ENCODE measurements at places on chromosomes 6 and 20.

- no peak for DNase-seq
These were observed 6.8 kb downstream of the ADISSP start for GRCh38 chr20:3760655-3761348.

GRCh38 chr6:130944486-130944885 lies 117.3 kb downstream of the SMLR1 start:
- DNase-seq, result no peak

DNA sequence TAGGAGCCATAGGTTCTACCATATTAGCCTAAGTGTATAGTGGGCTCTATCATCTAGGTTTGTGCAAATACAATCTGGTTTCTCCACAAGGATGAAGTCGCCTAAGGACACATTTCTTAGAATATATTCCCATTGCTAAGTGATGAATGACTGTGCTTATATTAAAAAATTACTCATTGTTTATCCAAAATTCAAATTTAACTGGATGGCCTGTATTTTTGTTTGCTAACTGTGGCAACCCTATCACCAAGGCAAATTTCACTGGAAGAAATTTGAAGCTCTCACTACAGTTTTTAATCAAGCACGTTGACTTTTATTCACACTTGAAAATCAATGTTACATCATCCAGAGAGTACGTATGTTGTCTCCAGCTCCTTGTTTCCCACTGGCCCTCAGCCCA lies 13.9 kb downstream of the GCM2 start:
- DNase-seq, result no peak

GRCh38 chr6:45665859-45666258 lies 288.1 kb upstream of the SUPT3H start:
- DNase-seq, result no peak

DNA sequence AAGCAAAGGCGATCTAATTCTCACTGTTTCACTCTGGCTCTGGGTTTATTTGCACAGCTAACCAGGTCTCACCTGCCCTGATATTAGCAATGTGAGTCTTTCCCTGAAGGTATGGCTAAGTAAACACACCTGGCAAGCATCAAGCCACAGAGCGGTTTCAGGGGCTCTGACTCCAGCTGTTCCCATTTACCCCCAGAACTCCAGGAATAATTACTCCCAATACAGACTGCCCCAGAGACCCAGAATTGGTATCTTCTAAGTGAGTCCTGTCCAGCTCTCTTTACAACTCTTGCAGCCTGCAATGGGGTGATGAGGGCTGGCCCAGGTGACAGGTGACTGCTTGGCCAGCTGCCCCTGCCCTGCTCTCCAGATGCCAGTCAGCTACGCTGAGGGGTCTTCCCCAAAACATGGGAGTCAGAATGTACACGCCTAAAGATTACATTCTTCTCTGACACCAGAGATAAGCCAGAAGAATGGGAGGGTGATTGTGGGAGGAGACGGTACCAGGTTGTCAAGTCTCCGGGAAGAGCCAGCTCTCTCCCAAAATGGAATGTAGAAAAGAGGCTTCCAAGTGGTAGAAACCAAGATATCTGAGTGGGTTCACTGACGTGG lies 4.9 kb upstream of the LRRN4 start:
- DNase-seq, result no peak

DNA sequence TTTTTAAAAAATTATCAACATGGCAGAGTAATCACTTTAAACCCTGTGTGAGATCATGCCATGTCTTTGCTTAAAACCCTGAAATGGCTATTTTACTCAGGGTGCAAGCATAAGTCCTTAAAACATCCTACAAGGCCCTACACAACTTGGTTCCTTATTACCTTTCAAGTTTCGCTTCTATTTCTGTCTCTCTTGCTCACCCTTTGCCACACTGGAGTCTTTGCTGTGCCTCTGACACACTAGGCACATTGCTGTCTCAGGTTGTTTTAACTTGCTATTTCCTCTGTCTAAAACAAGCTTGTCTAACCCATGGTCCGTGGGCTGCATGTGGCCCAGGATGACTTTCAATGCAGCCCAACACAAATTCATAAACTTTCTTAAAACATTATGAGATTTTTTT lies 55.6 kb downstream of the KIAA0408 start:
- no peak for DNase-seq

- no peak for DNase-seq
These were observed 37.9 kb upstream of the HDDC2 start for GRCh38 chr6:125339653-125340052.

DNA sequence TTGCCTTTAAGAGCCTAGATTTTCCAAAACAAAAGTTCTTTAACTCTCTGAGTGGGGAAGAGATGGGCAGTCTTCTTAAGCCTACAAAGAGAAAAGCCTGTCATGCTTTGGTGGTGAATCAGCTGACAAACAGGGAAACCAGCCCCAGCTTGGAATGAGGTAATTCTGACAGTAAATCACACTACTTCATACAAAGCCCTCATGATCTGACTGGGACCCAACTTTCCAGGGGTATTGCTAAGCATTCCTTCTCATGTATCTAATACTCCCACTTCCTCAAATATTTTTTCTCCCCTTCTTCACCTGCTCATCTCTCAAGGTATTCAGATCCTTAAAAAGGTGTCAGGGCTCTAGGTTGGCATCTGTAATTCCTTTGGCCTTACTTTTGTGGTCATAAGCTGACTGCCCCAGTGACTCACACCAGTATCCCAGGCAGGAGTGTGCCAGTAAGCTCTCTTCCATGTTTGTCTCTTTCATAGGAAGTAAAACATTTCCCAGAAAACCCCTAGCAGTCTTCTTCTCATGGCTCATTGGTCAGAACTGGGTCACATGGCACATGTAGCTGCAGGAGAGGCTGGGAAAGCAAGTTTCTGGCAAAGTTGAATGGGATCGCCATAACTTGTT lies 15.0 kb upstream of the TBC1D22B start:
- no peak for DNase-seq

DNA sequence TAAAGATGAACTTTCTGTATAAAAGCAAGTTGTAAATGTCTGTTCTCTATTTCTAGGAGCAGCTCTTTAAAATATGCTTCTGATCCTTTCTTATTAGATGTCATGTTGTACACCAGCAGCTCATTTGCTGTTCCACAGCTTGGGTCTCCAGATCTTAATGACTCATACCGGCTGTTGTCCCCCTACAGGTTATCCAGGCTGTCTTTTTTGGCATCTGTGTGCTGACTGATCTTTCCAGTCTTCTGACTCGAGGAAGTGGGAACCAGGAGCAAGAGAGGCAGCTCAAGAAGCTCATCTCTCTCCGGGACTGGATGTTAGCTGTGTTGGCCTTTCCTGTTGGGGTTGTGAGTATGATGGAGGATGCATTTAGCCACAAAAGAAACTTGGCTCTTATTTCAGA lies 76.0 kb downstream of the AIG1 start:
- DNase-seq, result no peak

GRCh38 chr6:32843331-32843978 lies 392 bp downstream of the PSMB8 start:
- no peak for DNase-seq

- DNase-seq, result no peak
These were observed 45.8 kb upstream of the PIM1 start for GRCh38 chr6:37123957-37124729.

GRCh38 chr6:127554435-127555006 lies 22.5 kb upstream of the C6orf58 start:
- no peak for DNase-seq

DNA sequence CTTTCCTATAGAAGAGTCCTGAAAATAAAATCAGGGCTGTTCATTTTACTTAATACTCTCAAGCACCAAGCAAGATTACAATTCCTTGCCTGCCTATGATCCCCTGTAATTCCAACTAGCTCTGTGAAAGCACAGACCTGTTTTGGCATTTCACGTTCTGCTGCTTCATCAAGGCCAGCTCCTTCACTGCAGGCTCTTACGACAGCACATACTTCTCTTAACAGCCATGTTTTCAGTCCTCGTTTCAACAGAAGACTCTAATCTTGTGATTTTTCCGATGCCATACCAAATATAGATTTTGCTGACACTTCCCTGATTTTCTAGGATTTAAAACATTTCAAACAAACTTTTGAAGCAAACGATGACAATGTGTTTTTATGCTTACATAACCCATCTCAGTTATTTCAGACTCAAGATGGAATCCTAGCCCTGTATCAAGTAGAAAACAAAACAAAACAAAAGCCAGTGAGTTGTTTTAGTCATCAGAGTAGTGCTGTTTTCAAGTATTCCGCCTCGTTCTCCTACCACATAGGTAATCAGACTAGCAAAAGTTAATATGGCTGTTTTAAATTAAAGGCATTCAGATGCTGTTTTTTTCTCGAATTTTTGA lies 616.5 kb upstream of the CITED2 start:
- DNase-seq, result no peak

DNA sequence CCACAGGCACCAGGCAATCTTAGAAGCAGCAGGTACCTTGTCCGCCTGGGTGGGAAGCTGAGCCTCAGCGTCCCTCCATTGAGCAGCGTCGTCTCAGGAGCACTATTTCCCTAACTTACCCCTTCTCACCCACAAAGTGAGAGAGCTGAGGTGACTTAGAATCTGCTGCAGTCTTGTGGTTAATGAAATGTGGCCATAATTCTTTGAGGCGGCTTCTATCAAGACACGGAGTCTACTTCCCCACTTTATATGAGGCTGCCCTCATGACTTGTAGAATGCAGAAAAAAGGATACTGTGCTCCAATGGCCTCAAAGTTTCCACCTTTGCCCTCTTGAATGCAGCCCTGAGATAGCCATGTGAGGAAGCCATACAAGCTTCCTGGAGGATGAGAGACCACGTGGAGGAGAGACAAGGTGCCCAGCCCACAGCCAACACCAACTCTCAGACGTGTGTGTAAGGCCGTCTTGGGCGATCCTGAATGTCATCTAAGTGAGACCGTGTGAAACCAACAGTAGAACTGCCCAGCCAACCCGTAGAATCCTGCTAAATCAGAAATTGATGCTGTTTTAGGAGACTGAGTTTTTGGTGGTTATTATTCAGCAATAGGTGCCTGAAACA lies 9.1 kb upstream of the TAGAP start:
- DNase-seq, result no peak

GRCh38 chr20:6765469-6766058 lies 1.9 kb upstream of the BMP2 start:
- no peak for DNase-seq

DNA sequence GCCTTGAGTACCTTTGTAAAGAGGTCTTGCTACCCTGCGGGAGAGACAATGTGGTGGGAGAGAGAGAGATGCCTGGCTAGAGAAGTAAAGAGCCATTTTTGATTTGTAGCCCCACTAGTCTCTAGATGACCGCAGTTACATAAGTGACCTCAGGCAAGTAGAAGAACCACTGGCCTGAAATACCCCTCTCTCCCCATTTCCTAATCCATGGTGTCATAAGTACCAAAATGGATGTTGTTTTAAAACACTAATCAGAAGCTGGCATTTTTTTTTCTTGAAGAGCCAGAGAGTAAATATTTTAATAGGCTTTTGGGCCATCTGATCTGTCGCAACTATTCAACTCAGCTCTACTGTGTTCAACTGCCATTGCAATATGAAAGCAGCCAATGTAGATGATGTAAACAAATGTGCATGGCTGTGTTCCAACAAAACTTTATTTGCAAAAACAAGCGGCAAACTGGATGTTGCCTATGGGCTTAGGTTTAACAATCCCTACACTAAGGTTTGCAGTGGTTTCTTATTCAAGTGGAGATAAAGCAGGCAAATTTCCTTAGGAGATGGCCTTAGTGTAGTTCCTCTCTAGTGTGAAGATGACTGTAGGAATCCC lies 36.5 kb downstream of the RARS2 start:
- DNase-seq, result no peak

GRCh38 chr6:67775333-67775732 lies 859.7 kb upstream of the ADGRB3 start:
- DNase-seq, result no peak

DNA sequence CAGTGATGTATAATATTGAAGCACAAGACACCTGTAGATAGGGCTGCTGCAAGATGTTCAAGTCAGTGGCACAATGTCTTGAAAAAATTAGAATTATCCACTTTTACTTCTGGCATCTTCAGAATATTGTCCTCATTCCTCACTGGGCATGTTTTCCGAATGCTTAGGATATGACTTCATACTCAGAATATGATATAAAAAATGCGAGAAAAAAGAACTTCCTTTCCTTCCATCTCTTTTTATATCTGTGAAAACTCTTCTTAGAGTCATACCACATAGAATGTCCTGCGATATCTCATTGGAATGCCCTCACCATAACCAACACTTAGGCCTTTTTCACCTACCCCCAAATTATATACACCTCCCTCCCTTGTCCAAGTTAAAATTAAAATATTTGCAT lies 4.6 kb downstream of the MAS1L start:
- no peak for DNase-seq

- DNase-seq, result no peak
These were observed 63.1 kb upstream of the IFNGR1 start for GRCh38 chr6:137282254-137282653.

DNA sequence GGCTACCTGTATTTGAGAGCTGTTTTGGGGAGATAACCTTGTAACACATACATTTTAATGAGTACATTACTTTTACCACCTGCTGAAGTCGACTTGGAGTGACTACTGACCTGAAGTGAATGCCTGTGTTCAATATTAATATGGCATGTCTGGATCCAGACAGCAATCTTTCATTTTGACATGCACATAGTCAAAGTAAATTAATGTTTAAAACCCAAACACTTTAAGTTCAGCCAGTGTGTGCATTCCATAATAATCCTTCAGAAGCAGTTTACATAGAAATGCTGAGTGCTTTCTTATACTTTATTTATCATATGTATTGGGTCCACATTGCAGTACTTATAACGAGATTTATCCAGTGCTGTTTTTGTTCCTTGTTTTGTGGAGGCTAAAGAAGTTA lies 38.0 kb downstream of the CDKAL1 start:
- DNase-seq, result no peak

DNA sequence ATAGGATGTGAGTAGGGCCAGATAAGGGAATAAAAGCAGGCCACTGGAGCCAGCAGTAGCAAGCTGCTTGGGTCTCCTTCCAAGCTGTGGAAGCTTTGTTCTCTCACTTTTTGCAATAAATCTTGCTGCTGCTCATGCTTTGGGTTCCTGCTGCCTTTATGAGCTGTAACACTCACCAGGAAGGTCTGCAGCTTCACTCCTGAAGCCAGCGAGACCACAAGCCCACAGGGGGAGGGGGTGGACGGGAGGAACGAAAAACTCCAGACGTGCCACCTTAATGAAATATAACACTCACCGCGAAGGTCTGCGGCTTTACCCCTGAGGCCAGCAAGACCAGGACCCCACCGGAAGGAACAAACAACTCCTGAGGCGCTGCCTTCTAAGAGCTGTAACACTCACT lies 1324.4 kb upstream of the EYS start:
- no peak for DNase-seq

DNA sequence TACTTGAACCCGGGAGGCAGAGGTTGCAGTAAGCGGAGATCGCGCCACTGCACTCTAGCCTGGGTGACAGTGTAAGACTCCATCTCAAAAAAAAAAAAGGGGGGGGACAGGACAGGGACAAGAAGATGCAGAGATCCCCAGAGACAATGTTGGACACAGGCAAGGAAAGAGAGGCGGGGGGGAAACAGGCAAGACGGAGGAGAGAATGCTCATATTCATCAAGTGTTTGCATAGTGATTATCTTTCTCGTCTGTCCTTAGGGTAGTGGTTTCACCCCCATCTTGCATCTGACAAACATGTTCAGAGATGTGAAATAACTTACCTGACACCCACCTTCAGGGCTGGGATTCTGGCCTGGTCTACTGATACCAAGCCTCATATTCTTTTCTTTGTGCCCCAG lies 29.0 kb downstream of the CHMP4B start:
- no peak for DNase-seq

All from lower leg skin (tissue), 4 donors.